Astrocyte of the spinal cord (primary cell): ENCODE measurements at places on chromosomes 12 and 14.

GRCh38 chr12:53122961-53123468 is 19.7 kb downstream of the SOAT2 start:
- no peak for DNase-seq

GRCh38 chr12:57149245-57149900 is 2.0 kb upstream of the LRP1-AS start:
- DNase-seq = no peak

DNA sequence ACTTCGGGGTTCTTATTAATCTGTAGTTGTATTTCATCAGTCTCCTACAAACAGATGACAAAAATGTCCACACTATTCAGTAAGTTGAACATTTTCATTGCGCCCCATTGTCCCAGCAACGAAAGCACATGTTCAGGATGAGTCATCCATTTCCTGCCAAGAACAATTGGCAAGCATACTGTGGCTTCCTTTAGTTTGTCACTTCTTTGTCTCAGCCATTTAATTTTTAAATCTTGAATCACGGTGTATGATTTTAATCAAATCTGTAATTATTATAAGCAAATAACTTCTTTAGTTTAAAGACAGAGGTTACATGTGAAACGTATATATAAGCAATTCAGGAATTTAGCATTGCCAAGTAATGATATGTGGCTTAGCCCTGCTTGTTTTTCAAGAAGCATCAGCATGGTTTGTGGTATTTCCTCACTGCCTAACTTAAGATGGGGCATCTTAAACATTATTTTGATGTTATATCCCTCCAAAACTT is 211.3 kb upstream of the KRR1 start:
- DNase-seq = peak; percentile 95

- no peak for DNase-seq
Measured at GRCh38 chr12:93043192-93043876, 114.2 kb upstream of the EEA1 start.

DNA sequence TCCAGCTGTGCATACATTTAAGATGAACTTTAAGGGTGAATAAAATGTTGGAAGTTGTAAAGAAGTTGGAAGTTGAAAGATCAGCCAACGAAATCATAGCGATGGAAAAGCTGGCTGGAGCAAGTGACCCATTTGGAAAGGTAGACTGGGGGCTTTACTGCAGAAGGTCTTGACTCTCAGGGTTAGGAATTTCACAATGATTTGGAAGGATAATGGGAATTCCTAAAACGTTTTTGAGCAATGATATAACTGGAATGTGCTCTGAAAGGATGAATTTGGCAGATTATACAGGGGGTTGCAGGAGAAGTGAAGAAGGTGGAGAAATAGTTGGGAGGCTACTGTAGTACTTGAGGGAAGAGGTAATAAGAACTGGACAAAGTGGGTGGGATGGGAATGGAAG is 27.4 kb downstream of the EMP1 start:
- DNase-seq = no peak

- DNase-seq = peak; percentile 42
Measured at GRCh38 chr12:93173178-93173957, 204.4 kb upstream of the NUDT4 start.

DNA sequence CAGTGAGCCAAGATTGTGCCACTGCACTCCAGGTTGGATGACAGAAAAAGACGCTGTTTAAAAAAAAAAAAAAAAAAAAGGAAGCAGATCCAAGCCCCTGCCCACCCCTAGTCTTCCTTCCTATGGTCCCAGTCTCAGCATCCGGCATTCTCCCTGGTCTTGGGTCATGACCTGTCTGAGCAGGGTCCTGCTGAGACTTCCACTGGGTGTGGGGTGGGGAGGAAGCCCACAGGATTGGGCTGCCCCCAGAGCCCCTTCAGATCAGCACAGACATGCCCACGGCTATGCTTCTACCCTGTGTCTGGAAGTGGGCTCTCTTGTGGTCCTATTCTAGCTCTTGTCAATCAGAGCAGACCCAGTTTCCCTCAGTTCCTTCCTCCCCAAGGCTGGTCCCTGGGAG is 12.6 kb upstream of the PLEK2 start:
- no peak for DNase-seq

DNA sequence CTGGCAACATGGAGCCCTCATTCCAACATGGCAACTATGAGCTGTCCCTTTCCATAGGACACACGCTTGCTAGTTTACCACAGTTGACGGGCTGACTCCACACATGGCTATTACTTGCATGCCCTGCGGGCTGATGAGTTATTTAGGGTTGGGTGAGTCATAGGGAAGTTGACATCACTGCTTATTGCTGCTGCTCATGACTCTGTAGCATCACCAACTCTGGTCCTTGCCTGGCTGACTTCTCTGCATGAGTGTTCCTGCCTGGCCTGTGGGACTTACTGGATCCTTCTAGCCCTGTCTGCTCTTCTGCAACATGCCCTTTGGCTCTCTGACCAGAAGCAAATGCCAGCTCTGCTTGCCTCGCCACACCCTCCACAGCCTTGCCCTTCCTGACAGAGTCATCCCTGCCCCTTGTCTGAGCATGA is 199.5 kb downstream of the ANO6 start:
- DNase-seq = peak; percentile 98

- peak; percentile 33 for DNase-seq
Measured at GRCh38 chr14:100709289-100710284, 17.1 kb upstream of the DLK1 start.

DNA sequence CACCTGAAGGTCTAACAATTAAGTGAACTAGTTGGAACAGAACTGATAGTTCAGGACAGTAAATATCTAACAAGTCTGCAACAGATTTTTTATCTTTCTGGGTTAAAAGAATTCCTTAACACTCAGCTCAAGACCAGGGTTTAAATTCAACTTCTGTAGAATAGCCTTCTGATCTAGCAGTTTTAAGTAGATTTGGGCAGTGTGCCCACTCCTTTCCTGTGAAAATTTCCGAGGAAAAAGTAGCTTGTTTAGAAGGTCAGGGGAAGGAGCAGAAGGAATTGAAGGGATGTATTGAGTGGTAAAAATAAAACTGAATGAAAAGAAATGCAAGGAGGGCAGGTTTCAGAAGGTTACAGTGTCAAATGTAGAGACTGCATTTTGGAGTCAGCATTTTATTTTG is 45.8 kb downstream of the ATL1 start:
- peak; percentile 25 for DNase-seq

DNA sequence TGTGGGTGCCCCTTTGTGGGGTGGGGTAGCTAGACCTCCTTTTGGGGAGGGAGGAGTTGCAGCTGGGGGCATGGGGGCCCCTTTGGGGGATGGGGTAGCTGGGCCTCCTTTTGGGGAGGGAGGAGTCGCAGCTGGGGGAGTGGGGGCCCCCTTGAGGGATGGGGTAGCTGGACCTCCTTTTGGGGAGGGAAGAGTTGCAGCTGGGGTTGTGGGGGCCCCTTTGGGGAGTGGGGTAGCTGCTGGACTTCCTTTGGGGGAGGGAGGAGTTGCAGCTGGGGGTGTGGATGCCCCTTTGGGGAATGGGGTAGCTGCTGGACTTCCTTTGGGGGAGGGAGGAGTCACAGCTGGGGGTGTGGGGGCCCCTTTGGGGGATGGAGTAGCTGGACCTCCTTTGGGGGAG is 7.0 kb downstream of the NACA start:
- DNase-seq = no peak

DNA sequence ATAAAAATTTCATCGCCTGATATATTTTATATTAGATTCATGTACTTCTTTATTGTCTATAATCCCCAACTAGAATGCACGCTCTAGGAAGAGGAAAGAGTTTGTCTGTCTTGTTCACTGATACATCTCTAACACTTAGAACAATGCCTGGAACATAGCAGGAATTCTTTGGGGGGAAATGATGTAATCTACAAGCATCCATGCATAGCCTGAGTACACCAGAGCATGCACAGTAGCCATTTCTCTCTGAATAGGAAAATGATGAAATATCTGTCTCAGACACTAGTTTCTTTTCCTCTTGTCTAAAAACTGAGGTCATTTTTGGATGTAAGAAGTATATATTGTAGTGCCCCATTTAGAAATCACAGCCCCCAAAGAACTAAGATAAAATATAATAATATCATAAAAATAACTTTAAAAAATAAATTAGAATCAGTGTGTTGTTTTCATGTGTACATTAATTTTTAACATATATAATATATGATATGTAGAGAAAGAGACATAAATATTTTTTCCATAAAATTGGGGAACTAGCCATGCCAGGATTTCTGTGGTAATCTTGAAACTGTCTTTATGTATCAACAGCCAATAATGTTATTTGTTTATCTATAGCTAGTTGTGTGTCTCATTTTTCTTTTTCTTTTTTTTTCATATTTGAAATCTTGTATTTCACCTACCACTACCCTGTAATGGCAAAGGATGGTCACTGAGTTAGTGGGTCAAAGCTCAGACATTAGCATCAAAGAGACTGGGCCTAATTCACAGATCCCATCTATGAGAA is 155.6 kb upstream of the TMCC3 start:
- peak; percentile 68 for DNase-seq

DNA sequence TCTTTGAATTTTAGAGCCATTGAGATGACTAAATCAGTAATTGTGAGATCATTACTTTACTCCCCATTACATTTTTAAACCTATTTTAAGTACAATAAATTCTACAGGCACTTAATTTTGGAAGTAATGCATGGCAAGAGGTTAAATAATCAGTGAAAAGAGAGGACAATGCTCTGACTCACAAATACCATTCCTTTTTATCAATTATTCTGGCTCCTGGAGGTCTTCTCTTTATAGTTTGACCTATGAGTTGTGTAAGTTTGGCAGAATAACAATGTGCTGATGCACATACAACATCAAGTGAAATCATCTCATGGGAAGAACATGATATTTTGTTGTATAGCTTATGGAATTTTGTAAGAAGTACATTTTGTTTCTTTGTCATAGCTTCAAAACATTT is 166.7 kb downstream of the TMTC3 start:
- peak; percentile 90 for DNase-seq

- no peak for DNase-seq
Measured at GRCh38 chr12:109934026-109934425, 34.0 kb downstream of the TCHP start.

- DNase-seq = no peak
Measured at GRCh38 chr14:89648510-89648909, 231.5 kb upstream of the FOXN3 start.

- DNase-seq = no peak
Measured at GRCh38 chr14:90837355-90837754, 21.1 kb upstream of the TTC7B start.

DNA sequence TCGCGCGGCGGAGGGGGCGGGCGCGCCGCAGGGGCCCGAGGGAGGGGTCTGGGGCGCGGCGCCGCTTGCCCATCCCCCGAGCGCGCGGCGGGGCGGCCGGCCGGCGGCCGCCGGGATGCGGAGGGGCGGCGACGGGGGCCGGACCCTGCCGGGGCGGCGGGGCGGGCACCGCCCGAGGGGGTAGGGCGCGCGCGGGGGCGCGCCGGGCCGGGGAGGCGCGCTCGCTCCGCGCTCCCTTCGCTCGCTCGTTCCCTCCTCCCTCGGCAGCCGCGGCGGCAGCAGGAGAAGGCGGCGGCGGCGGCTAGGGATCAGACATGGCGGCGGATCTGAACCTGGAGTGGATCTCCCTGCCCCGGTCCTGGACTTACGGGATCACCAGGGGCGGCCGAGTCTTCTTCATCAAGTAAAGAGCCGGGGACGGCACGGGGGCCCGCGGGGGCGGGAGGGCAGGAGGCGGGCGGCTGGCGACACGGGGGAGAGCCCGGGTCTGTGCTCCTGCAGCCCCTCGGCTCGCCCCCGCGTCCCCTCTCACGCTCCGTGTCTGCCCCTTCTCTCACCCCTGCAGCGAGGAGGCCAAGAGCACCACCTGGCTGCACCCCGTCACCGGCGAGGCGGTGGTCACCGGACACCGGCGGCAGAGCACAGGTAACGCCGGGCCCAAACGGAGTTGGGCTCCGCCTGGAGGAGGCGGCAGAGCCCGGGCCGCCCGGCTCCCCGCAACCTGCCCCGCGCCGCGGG is at the start of gene PLEKHA5:
Gene PLEKHA5 (plus strand): TSS at position 248 of the 738 bp plus-strand sequence. CDS start 67 bp downstream, at position 315.
- DNase-seq = peak; percentile 70

GRCh38 chr14:80167793-80168448 is 43.4 kb downstream of the DIO2 start:
- DNase-seq = no peak

DNA sequence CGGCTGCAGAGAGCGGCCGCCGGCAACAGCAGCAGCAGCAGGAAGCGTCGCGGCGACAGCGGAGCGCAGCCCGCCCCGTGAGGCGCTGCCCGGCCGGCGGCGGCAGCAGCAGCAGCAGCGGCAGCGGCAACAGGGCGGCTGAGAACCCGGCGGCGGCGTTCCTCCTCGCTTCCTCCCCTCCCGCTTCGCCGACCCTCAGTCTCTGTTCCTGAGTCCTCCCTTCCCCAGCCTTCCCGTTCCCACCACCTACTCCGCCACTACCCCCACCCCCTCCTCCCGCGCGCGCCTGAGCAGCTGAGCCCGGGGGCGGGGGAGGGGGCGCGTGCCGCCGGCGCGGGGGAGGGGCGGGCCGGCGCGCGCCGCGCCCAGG is 310 bp downstream of the BICDL1 start:
- peak; percentile 11 for DNase-seq

- peak; percentile 47 for DNase-seq
Measured at GRCh38 chr14:31505411-31505810, 17.6 kb upstream of the GPR33 start.

- peak; percentile 52 for DNase-seq
Measured at GRCh38 chr12:69154585-69155363, 84.6 kb upstream of the CPSF6 start.

DNA sequence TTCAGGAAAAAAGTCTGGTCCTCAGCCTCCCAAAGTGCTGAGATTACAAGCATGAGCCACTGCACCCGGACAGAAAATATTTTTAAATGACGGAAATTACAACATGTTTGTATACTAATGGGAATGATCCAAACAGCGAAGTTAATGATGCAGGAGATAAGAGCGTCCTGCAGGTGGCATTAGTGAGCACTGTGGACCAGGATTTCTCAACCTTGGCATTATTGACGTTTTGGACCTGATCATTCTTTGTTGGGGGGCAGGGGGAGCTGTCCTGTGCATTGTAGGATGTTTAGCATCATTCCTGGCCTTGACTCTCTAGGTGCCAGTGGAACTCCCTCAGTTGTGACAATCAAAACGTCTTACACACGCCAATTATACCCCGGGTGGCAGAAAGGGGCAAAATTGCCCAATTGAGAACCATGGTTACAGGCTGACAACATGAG is 34.1 kb downstream of the SCFD1 start:
- peak; percentile 13 for DNase-seq
